OCI-LY7 (cell line): ENCODE measurements at places on chromosomes 1 and 21.

- no peak for DNase-seq
Measured at GRCh38 chr1:15680561-15681348, 3.4 kb upstream of the PLEKHM2 start.

GRCh38 chr1:8239039-8239305 lies 78.9 kb upstream of the SLC45A1 start:
- DNase-seq: no peak

GRCh38 chr21:34702341-34703170 lies 33.8 kb downstream of the CLIC6 start:
- DNase-seq: no peak

GRCh38 chr1:104878203-104878909 lies 1128.7 kb downstream of the AMY1C start:
- peak; percentile 48 for DNase-seq

DNA sequence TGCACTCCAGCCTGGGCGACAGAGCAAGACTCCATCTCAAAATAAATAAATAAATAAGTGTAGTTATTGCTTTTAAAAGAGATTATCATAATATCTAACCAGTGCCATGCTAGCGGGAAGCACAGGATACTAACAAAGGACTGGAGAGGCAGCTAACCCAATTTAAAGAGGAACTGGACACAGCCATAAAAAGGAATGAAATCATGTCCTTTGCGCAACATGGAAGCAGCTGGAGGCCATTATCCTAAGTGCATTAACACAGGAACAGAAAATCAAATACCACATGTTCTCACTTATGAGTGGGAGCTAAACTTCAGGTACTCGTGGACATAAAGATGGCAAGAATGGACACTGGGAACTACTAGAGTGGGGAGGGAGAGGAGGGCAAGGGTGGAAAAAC lies 54.9 kb downstream of the TM2D1 start:
- no peak for DNase-seq

DNA sequence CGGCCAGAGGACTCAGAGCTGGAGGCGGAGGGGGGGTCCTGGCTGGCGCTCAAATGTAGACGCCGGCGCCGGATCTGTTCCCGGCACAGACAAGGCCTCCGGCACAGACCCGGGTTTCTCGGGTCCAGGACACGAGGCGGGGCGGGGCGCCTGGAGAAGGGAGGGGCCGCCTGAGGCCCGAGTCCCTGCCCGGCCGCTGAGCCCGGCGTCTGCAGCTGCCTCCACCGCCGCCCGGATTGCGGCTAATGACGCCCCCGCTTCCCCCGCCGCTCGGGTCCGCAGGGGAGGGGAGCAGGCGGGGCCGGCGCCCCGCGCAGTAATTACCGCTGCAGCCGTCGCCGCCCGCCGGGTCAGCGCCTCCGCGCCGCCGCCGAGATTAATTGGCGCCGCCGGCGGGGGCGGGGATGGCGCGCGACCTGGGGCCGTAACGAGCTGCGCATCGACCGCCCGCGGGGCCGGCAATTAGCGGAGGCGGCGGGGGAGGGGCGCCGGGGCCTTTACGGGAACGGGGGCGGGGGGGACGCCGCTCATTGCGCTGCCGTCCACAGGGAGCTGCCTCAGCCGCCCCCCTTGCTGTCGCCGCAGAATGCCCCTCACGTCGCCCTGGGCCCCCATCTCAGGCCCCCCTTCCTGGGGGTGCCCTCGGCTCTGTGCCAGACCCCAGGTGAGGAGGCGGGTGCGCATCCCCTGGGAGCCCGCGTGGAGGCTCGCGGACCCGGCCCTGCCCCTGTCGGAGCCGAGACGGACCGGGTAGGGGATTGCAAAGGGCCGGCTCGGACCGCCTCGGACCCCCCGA lies 17.3 kb downstream of the NOC2L start:
- DNase-seq: no peak

DNA sequence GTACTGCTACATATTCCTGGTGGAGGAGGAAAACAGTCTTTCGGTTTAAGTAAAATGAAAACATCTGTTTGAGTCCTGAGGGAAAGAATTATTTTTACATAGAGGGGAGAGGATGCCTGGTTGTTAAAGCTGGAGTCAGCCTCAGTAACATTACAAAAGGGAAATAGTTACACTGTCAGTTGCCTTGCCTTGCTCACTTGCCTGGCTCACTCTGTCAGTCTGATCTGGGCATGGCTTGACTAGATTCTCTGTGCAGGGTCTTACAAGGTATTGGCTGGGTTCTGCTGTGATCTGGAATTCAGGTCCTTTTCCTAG lies 8.4 kb upstream of the UBE2U start:
- no peak for DNase-seq

GRCh38 chr21:28913071-28913470 lies 79.6 kb downstream of the LTN1 start:
- no peak for DNase-seq

GRCh38 chr21:45388011-45388521 lies 16.9 kb upstream of the COL18A1 start:
- DNase-seq: no peak

DNA sequence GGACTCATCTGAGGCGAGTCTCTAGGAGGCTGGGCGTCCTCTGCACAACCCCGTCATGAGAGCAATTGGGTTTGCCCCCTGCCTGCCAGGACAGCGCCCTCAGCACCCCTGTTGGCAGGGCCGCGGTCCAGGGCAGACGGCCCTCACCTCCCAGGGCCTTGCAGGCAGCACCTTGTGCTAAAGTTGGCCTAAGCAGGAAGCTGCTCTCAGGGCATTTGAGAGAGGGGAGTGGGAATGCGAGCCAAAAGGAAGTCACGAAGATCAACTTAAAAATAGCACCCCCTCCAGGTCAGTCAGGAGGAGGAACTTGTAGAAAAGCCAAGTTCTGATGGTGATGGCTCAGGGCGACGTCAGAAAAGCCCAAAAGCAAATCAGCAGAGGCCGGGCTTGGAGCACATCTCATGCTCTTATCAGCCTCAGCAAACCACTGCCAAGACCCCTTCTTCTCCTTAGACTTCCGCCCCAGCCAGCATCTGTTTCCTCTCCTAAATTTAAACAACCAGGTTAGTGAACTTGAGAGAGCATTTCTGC lies 12.6 kb upstream of the ADORA3 start:
- DNase-seq: peak; percentile 55

GRCh38 chr1:104294259-104294658 lies 544.6 kb downstream of the AMY1C start:
- no peak for DNase-seq

DNA sequence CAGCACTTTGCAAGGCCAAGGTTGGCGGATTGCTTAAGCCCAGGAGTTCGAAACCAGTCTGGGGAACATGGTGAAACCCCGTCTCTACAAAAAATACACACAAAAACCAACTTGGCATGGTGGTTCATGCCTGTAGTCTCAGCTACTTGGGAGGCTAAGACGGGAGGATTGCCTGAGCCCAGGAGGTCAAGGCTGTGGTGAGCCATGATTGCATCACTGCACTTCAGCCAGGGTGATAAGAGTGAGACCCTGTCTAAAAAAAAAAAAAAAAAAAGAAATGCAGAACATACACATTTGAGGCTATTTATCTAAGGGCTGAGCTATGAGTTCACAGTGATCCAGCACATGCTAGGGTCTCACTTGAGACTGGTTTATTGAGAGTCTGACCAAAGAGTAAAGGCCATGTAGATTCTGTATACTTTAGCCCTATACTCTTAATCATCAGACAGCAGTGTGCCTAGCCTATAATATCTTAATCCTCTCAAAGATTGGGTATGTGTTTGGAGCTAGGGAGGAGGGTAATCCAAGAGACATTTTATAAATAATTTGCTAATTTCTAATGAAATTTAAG lies 23.9 kb downstream of the RNF2 start:
- no peak for DNase-seq

GRCh38 chr1:117796226-117796625 lies 133.2 kb downstream of the GDAP2 start:
- DNase-seq: no peak

DNA sequence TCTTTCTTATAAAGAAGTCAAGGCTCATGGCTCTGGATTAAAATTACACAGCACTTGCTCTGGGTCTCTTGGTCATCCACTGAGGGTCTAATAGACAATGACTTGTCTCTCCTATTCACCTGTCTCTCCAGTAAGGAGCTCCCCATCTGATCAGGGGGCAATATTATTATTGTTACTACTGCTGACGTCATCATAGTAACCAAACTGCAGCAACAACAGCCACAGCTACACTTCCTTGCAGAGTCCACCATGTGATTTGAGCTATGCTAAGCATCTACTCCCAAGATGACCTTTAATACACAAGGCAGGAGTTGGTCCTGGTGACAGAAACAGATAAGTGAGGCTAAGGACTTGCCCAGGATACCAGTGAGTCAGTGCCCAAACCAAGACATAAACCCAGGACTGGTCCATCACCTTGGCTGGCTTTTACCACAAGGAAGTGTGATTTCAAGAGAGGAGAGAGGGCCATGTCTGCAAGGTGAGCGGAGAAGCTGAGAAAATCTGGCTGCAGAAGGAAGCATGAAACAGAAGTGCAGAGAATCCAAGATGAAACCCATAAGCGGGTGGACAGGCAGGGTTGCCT lies 602.5 kb downstream of the PTPRU start:
- no peak for DNase-seq

GRCh38 chr1:9680828-9681227 lies 29.3 kb downstream of the PIK3CD start:
- DNase-seq: peak; percentile 66

- DNase-seq: no peak
Measured at GRCh38 chr21:38114717-38115333, 142.0 kb upstream of the KCNJ15 start.

DNA sequence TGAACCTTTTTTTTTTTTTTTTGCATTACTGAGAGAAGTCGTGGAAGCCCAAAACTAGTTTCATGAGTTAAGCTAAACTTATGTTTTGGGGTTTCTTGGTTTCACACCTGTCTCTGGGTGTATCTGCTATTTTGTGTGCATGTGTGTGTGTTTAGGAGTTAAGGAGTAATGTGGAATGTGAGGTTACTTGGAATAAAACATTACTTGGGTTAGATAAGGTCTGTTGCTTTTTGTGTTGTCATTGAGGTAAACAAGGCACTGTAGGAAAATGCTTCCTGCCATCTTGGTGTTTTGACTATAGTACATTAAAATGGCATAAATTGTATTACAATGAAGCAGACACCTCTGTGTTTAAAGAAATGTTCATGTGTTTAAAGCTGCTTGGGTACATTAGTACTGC lies 2.9 kb downstream of the TENT5C start:
- DNase-seq: no peak

GRCh38 chr1:204676043-204676442 lies 9.5 kb downstream of the LRRN2 start:
- no peak for DNase-seq

DNA sequence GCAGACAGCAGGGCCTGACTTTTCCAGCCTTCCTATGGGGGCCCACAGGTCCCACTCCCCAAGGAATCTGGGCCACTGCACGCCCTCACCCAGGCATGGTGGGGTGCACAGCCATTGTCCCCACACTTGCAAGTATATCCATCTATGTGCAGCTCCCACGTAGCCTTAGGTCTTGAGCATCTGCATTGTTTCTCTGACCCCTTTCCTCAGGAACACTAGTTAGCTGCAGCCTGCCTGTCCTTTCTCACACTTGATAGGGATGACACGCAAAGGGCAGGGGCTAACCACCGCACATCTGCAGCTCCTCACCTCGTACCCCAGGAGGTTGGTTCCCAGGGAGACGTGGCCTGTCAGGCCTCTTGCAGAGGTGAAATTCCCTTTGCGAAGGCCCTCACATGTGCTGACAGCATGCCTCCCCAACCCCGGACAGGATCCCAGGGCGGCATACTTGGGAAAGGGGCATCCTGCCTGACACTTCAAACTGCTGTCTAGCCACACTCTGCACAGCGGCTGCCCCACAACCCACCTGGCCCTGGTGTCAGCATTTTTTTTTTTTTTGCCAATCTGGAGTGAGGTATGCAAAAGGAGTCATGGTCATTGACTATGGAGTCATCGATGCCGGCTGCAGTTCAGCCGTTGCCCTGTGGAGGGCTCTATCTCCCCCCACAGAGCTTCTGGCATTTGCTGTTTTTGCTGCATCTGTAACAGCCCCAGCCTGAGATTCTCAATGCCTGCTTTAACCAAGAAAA lies 5.0 kb downstream of the JMJD4 start:
- peak; percentile 69 for DNase-seq
